ENCODE measurements at places on chromosomes 4 and X. TPM values are rescaled to one million over a fixed set of nuclear protein-coding genes. Genes with fewer than 3 reads are reported as not detected.

DNA sequence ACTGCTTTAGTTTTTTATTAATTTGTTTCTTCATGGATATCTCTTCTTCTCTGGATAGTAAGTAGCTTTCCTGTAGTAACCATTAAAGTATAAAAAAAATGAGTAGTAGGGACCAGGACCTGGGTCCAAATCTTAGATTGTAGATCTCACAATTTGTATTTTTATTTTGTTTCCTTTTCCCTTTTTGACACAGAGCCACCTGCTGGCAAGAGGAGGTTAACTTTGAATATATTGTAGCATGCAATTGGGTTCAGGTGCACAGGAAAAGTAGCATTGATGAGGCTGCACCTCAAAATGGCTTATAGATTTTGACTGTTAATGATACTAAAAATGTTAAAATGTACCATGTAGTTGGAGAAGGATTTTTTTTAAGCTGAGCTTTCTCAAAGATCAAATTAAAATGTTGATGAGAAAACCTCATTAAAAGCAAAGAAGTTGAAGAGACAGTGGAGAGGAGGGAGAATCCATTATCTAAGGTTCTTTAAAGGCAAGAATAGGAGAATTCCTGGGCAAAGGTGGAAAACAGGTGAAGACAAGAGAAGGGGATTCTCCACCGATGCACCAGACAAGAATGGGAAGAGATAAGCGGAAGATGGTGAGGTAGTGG lies 48.3 kb upstream of the HPGDS start:
- DNase-seq = peak; percentile 28

DNA sequence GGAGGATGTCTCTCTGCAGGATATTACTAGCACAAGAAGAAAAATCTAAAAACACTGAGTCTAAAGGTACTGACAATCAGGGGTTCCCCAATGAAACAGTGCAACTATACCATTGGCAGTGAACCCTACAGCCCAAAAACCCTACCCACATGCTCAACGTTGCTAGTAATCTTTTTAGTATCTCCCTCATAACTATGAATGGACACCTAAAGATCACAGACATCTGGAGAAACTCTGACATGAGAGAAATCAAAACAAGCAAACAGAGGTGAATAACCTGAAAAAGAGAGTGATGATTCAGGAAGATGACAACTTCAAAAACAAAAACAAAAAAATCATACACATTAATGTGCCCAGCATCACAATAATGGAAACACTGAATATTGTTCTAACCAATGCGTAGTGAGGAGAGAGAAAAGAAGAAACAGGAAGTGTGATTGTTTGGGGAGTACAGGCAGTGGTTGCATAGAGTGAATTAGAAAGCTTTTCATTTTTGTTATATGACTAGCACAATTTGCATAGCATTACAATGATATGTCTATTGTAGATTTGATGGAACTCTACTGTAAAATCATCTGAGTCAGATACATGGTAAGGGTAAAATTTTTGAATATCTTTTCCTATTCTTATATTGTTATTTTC lies 78.9 kb upstream of the FMR1 start:
- no peak for DNase-seq

DNA sequence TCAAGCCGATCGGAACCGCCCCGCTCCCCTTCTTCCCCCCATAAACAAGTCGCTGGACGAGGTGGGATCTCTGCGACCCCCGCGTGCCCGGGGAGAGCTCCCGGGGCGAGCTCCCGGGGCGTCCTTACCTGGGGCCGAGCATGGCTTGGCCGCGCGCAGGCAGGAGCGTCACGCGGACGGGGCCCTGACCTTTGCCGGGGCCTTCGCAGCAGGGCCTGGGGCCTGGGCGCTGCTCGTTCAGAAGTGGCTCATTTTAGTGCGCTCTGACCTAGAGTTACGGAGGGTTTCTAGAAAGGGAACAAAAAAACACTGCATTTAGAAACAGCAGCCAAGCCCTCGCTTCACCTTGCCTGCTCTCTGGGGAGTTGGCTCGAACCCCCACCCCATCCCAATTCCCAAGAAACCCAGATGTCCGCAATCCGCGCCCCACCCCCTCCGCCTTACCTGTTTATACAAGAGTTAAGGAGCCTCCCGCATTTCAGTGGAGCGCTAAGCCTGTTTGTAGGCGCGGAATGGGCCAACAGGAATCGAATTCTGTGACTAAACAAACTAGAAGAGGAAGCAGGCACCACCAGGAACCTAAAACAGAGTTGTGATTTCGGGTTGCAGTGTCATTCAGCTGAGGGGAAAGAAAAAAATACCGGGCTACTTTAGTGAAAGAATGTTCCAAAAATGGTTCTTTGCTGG lies 814 bp upstream of the RBM47 start:
- DNase-seq = no peak

DNA sequence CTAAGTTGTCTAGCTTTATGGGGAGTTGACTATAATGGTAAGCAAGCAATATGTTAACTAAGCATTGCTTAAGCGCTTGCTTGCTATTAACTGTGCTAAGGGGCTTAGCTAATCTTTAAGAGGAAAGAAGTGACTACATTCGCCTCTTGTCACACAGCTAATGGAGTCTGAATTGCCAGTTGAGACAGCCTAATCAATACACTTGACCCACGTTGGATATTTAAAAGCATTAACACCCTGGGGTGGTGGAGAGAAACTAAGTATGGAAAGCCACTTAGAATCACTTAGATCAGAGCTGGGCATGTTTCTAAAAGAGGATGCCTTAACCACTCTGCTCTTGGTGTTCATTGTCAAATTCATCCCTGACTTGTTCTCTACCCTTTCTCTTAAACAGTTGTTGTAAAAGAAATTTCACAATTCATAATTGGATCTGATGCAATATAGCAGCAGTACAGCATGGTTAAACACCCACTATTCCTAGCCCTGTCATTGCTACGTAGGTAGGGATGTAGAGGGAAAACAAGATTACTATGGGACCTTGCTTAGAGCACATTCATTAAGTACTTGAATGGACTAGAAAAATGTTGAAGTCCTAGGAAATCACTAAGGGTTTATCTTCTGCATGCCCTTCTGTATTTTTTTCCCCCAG lies 3.5 kb downstream of the ZAR1 start:
- DNase-seq = no peak

GRCh38 chr4:185774845-185775680 lies 36.9 kb downstream of the SORBS2 start:
- DNase-seq = no peak

GRCh38 chr4:128307123-128307571 lies 19.5 kb upstream of the PGRMC2 start:
- DNase-seq = no peak

DNA sequence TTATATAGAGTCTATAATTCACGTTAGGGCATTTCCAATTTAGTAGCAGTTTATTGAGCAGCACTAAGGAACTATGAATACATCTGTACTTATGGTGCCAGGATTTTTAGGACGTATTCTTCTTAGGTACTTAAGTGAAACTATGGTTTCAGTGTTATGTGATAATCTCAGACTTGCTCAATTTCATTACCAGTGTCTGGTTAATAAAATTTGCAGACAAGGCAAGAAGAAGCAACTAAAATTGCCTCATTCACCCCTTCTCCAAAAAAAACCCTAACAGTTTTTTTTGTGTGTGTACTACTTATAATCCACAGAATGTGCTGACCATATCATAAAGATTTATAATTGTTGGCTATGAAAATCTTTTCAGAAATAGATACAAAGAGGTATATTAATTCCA lies 6.0 kb upstream of the CXCL10 start:
- DNase-seq = no peak

DNA sequence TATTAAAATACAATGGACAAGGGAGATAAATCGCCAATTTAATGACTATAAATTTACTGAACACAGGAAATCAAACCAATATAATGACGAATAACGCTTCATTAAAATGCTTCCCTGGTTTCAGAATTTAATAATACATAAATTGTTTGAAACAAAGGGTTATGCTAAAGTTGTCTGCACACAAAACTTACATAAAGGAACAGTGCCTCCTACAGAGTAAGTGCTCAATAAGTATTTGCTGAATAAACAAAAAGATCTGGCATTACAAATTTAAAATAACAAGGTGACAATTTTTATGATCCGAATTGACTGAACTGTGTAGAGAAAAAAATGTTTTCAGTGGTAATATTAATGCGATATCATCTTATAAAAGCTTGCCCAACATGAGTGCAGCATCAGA lies 69.6 kb downstream of the NOCT start:
- DNase-seq = no peak

DNA sequence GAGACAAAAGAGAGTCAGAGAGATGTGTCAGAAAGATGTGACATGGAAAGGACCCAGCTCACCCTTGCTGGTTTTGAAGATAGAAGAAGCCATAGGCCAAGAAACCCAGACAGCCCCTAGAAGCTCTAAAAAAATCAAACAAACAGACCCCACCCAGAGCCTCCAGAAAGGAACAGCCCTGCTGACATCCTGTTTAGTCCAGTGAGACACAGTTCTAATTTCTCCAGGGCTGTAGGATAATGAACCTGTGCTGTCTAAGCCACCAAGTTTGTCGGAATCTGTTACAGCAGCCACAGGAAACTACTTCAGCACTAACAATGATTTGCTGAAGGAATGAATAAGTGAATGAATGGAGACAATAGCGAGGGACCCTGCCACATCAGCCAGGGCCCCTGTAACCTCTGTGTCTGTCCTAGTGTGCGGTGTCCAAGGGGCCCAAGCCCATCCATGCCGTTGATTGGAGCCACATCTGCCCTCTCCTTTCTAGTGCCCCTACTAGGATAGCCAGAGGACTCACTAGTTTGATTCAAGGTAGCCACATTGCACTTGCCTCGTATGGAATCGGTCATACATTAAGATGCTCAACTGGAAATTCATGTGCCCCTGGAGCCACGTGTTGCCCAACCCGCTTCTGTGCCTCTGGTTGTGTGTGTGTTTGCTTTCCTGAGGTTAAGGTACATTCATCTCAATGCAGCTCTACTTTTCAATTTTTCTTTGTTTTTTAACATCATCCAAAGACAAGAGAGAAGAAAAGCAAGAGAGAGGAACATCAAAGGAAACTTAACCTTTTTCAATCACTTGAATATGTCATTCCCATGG lies 32.5 kb upstream of the SLC2A9 start:
- DNase-seq = no peak

DNA sequence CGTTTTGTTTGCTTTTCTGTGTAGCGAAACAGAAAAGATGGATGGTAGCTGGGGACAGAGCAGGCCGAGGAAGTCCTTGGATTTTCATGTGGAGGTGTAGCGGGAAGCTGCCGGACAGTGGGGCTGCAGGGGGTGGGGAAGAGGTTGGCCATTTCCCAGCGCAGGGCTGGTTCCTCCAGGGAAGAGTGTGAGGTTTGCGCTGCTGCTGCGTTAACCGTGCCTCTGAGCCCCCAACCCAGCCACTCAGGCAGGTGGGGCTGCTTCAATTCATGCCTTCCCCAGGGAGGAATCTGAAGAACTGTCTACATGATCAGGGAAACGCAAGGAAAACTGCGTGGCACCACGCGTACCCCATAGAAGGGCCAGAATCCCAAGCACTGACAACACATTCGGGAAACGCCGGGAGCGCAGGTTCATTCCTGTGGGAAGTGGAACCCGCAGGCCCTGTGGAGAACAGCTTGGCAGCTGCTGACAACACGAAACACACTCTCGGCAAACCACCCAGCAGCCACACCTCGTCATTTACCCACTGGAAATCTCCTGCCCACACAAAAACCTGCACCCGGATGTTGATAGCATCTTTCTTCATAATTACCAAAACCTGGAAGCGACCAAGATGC lies 57.7 kb downstream of the PCGF3 start:
- no peak for DNase-seq

DNA sequence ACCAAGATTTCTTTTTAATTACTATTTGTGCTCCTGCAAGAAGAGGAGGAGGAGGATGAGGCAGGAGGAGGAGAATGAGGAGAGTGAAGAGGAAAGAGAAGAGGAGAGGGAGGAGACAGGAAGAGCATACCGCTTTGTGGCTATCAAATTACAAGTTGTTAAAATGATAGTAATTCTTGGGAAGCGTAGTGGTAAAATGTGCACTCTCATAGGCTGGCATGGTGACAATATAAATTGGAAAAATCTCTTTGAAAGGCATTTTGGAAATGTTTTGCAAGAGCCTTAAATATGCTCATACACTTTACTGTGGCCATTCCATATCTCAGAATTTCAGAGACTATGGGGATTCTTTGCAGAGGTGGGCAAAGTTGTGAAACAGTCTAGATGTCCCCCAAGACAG lies 53.2 kb downstream of the MXRA5 start:
- no peak for DNase-seq

DNA sequence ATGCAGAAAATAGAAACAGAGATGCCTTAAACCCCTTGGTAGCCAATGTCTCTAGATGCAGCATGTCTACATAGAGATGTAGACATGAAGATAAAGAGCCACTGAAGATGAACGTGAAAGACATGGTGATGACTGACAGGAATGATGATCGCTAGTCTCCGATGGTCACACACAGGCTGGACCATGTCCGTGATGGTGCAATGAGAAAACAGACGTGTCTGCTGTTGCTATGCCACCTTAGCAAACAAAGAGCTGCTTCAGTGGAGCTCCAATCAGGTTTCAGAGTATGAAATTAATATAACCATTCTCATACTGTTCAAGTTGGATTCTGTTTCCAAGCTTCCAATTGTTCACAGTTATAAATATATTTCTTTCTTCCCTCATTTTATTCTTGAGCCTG lies 256.5 kb downstream of the CAMK2D start:
- no peak for DNase-seq

DNA sequence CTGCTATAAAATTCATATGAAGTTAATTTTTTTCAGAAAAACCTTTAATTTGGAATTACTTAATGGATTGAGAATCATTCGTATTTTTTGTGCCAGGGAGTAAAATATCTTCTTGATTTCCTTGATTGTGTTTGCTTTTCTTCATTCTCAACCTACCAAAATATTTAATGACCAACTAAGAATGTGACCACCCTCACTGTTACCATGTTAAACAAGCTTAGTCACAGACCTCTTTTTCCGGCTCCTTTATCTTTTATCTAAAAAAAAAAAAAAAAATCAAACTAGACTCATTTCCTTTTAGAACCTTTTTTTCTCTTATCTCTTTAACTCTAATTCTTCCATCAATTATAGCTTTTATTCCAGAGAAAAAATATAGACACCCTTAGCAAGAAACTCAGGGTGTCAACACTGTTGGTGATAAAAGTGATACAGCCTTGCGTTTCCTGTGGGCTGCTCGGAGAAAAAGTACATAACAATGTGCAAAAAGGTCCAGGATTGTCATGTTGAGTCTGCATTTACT lies 20.6 kb upstream of the HPGDS start:
- DNase-seq = no peak

- DNase-seq = no peak
Measured at GRCh38 chr4:56772134-56772533, 49.4 kb downstream of the SPINK2 start.

Gene CCDC110
- not detected for total RNA-seq

Gene MRFAP1L1
- total RNA-seq = 65.5 TPM

Gene TKTL2
- total RNA-seq = not detected

Gene GAGE12H
- total RNA-seq = not detected

Gene TAF7L
- total RNA-seq = 0.13 TPM

Data from activated CD8-positive, alpha-beta T cell treated with anti-CD3 and anti-CD28 coated beads, Interleukin-2, amount 10 ng/mL, durations not matched to agents 7 days and 5 days (primary cell).